ENCODE measurements at places on chromosomes 4 and X.
A peak's percentile ranks its signal among the peaks of the same experiment; 100 is the strongest.

- no peak for DNase-seq
These were observed 692.4 kb downstream of the PCDH19 start for GRCh38 chrX:99717716-99718115.

DNA sequence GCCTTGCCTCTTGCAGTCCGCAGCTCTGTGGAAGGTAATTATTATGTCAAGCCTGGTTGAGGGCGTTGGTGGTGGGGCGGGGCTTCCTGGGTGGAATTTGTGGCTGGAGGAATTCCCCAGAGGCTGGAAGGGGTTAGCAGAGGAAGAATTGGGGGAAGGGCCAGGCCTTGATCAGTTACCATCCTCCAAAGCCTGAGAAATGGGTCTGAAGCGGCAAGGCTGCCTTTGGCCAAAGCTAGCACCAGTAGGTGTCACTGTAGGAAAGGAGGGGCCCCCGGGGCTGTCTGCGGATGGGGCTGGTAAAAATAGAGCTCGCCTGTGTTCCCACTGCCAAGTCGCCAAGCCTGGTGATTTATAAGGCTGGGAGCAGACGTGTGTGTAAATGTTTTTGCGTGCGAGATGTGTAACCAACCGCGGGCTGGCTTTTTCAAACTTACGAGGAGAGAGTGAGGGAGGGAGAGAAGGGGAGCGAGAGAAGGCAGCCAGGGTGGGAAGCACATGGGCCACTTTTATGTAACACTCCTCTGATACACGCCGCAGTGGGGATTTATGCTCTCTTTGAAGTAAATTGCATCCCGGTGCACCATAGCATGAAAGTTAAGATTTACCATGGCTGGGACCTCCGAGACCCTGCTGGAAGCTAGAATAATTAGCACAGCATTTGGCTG is 367.0 kb downstream of the BCOR start:
- peak; percentile 60 for DNase-seq

- DNase-seq, result no peak
These were observed 246.6 kb upstream of the AADAT start for GRCh38 chr4:170336238-170336775.

GRCh38 chr4:141127884-141128283 is 5.4 kb downstream of the RNF150 start:
- no peak for DNase-seq

DNA sequence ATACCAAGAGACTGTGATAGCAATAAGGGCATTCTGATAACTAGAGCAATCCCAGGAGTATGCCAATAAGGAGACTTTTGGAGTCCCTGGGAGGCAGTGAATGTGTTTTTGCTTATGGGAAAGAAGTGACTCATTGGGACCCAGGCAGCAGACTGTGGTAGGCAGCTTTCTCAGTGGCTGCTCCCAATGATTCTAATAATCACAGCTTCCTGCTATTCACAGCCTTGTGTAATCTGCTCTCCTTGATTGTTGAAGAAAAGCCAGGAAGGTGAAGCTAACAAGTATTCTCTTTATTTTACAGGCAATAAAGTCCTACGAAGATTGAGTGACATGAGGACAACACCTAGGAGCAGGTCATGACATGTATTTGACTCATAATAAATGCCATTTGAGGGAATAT is 70.3 kb upstream of the DDX60 start:
- DNase-seq, result no peak

DNA sequence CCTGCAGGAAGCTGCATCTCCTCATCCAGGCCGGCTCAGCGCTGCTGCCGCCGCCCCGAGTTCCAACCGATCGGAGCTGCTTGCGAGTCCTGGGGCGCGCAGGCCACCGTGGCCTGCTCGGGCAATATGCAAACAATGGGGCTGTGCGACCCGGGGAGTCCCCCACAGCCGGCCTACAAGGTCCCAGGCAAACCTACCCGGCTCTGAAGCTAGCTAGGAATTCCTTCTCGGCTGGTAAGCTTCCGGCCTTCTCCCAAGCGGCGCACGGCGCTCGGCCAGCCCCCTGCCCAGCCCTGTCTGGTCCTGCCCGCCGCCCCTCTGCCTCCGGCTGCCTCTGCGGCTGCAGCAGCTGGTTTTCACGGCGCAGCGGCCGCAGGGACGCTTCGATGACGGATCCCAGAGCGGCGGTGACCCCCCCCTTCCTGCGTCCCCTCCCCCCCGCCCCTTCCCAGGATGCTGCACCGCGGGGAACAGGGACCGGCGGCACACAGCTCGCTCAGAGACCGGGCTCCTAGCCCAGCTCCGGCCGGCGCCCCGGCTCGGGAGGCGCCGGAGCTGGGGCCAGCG is 59.4 kb downstream of the TSC22D3 start:
- DNase-seq, result no peak

GRCh38 chrX:154381271-154381670 is 2.2 kb downstream of the EMD start:
- no peak for DNase-seq

DNA sequence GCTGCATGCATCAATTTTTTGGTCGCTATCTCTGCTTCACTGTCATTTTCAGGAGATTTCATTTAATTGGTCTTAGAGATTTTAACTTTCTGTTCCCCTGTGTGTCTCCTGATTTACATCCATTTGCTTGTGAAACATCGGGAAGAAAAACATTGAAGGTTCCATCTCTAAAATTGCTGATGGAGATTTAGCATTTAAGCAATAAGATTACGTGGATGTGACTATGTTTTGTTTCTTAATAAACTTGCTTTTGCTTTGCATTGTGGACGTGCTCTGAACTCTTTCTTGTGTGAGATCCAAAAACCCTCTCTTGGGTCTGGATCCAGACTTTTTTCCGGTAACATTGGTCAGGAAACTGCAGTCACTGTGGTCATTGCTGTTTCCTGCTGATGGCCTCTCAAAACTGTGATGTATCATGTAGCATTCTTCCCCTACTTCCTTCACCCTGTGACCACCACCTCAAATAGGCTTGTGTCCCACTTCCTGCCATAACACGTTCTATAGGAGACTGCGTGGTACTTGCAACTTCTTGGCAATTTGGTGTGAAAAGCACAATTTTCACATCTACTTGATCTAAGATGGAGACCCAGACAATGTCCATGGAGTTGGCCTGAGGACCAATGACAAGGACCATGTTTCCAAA is 4.9 kb downstream of the CXCL2 start:
- no peak for DNase-seq

- no peak for DNase-seq
These were observed 24.2 kb downstream of the CPE start for GRCh38 chr4:165403048-165403447.

GRCh38 chr4:119041951-119042560 is 93.6 kb upstream of the MYOZ2 start:
- DNase-seq, result peak; percentile 20

DNA sequence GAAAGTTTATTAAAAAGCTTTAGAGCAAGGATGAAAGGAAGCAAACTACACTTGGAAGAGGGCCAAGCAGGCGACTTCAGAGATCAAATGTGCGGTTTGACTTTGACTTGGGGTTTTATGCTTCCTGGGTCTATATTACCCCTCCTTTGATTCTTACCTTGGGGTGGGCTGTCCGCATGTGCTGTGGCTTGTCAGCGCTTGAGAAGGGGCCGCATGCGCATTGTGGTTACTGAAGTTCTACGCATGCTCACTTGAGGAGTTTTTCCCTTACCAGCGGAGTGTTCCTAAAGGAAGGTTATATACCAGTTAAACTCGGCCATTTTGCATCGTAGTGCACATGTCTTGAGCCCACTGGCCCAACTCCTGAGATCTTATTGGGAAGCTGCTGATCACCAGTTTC is 9.9 kb downstream of the ZNF157 start:
- no peak for DNase-seq

GRCh38 chrX:26558719-26559386 is 342.9 kb downstream of the MAGEB5 start:
- DNase-seq, result no peak

DNA sequence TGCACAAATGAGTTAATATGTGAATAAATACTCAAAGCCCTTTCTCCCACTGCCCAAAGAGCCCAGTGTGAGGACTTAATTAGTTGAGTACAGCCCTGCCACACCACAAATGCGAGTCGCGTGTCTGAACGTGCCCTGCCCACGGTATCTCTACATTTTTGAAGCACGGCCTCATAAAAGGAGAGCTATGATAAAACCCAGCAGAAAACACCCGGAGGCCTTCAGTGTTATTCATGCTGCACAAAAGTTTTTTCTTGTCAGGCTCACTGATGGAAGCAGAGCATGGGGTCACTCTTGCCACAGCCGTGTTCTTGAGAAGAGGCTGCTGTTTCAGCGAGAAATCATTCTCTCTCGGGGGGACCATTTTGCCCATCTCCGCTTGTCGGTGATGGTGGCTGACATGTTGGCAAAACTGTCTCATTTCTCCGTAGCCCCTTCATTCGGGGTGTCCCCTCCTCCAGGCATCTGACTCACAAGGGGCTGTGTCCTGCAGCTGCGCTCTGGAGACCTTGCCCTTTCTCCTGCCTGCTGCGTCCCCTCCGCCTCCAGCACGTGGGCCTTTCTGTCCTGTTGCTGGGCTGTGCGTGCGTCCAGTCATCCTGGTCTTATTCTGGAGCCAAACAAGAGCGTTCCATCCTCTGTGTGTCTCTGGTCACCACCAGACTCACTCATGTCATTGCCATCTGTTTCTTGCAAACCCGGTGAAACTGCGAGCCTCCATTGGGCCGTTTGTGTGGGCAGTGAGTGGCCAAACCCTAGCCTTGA is 88.8 kb downstream of the SORCS2 start:
- no peak for DNase-seq

GRCh38 chr4:186265683-186266652 is at the start of gene F11:
Gene F11, plus strand, starts transcription at chr4:186266189. Its CDS starts 948 bp downstream, at chr4:186267137.
- DNase-seq, result no peak

- no peak for DNase-seq
These were observed 9.8 kb upstream of the SLC2A9 start for GRCh38 chr4:10030972-10031667.

DNA sequence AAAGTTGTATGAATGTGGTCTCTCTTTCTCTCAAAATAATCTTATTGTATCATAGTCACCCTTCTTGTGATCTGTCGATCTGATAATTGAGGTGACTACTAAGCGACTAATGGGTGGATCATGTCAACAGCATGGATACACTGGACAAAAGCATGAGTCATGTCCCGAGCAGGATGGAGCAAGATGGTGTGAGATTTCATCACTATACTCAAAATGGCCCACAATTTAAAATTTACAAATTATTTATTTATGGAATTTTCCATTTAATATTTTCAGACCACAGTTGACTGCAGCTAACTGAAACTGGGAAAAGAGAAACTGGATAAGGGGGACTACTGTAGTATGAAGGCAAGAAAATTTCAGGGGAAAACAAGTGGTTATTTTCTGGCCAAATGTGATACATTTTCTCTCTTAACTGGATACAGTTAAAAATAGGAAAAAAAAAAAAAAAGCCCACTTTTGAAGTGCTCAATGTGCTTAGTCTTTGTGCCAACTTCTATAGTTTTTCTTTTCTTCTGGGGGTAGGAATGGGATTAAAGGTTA is 25.3 kb downstream of the FAM241A start:
- no peak for DNase-seq

DNA sequence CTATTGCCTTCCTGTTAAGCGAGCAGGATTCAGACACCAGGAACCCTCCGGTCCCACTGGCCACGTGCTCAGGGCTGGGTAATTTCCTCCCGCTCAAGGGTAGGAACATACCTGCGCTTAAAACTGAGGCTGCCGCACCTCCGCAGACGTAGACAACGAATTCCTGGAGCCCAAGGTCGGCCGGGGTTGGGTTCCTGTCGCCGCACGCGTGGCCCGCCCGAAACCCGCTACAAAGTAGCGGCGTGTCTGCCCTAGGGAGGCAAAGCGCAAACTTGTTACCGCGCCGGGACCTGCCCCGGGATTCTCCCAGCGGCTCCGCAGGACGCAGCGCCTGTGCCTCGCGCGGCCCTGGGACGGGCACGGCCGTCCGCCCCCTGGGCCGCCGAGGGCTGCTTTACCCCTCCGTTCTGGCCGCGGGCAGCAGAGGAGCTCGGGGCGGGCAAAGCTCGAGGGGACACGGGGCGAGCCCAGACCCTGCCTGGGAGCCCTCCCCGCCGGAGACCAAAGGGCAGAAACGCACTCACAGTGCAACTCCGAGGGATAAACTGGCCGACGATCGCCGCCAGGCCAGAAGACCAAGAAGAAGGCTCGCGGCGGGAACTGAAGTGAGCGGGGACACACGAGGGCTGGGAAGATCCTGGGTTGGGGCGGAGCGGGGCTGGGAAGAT is at the start of gene ERVMER34-1:
TSS of gene ERVMER34-1 (minus strand) at position 607 of the 668 bp plus-strand sequence. CDS start 5,905 bp downstream, outside the sequence.
- no peak for DNase-seq

DNA sequence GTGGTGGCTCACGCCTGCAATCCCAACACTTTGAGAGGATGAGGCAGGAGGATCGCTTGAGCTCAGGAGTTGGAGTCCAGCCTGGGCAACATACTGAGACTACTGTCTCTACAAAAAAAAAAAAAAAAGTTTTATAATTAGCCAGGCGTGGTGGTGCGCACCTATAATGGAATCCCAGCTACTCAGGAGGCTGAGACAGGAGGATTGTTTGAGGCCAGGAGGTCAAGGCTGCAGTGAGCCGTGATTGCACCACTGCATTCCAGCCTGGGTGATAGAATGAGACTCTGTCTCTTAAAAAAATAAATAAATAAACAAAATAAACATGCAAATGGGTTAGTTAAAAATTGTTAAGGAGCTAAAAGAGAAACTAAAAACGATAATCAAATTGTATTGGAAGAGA is 7.7 kb downstream of the GLOD5 start:
- DNase-seq, result no peak

DNA sequence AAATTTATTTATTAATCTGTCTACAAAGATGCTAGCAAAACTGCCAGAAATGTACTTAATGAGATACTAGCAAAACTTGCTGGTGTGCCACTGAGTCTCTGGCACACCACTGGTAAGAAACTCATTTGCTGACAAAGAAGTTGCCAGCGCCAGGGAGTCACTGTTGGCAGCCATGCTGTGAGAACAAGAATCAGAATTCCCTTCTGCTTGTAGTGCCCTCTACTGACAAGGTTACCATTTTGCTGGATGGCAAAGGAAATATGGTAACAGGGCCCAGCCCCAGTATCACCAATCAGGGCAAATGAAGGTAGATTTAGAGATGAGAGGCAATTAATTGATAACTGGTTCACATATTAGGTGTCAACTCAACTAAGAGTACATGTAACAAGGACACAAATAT is 750.1 kb upstream of the ADGRL3 start:
- no peak for DNase-seq

- no peak for DNase-seq
These were observed 47.3 kb downstream of the RGS12 start for GRCh38 chr4:3340038-3340699.

GRCh38 chr4:144298519-144298918 is 158.0 kb upstream of the GYPA start:
- no peak for DNase-seq

DNA sequence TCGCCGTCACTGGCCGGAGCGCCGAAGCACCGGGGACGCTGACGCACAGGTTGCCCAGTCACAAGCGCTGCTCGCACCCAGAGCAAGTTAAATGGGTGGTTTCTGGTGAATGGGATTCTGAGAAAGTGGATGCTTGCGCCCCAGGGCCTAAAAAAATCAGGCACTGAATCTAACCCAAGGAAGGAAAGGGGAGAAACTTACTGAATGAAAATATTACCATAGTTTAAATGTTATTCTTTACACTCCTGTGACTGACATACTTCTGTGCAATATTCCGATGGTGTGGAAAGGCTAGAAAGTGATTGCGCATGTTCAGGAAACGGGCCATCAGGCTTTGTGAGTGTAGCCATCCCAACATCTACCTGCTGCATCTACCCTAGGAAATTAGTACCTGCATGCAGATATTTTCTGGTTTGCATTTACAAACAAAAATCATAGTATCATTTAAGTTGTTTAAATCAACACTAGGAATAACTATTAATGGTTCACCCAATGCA is 838 bp upstream of the ABCG2 start:
- no peak for DNase-seq

GRCh38 chr4:123037804-123038203 is 115.4 kb upstream of the NUDT6 start:
- DNase-seq, result no peak

GRCh38 chr4:30716681-30717207 is 3.4 kb upstream of the PCDH7 start:
- peak; percentile 15 for DNase-seq

Data from SHP77 (cell line).